ENCODE measurements at places on chromosomes 1 and 21.

DNA sequence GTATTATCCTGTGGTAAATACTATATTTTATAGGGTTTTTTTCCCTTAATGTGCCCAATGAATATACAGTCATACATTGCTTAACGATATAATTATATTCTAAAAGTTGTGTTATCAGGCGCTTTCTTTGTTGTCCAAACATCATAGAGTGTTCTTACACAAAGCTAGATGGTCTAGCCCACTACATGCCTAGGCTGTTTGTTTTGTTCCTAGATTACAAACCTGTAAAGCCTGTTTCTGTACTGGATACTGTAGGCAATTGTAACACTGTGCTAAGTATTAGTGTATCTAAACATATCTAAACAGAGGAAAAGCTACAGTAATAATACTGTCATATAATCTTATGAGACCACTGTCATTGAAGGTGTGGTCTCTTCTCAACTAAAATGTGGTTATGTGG is 242.6 kb upstream of the C1orf105 start:
- no peak for DNase-seq

- DNase-seq, result no peak
These were observed 180.2 kb downstream of the CRB1 start for GRCh38 chr1:197448121-197448779.

DNA sequence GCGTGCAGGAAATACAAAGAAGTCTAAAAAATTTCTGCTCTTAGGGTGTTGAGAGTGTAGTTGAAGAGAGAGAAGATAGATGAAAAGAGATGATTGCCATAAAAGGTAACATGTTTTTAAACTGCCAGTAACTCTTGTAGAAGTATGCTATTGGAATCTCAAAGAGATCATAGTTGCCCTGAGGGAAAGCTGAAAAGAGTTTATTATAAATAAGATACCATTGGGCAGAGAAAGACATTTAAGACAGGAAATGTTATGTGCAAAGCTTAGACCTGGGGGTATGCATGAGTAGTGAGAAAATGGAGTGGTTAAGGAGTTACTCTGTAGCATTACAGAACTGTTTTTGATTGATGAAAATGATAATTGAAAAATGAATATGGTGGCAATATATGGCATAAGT is 17.6 kb downstream of the GABPA start:
- no peak for DNase-seq

- DNase-seq, result peak; percentile 48
These were observed 19.8 kb upstream of the MUTYH start for GRCh38 chr1:45359882-45360513.
